ENCODE measurements at places on chromosomes 13 and 19. TPM values are rescaled to one million over a fixed set of nuclear protein-coding genes. Genes with fewer than 3 reads are reported as not detected.

The LIM2 gene
- total RNA-seq = not detected

The PSG11 gene
- total RNA-seq = not detected

The ZNF560 gene
- total RNA-seq = 0.34 TPM

The POU2F2 gene
- total RNA-seq = 33.9 TPM

The TEX26 gene
- not detected for total RNA-seq

Data from activated naive CD8-positive, alpha-beta T cell treated with anti-CD3 and anti-CD28 coated beads, Interleukin-2, amount 10 ng/mL, durations not matched to agents 7 days and 5 days (primary cell).